Activated CD4-positive, alpha-beta T cell treated with anti-CD3 and anti-CD28 coated beads, Interleukin-2, Interleukin-4, amounts not matched to agents 100 ng/mL and 50 ng/mL, durations not matched to agents 16 hours and 8 hours (primary cell): ENCODE measurements at places on chromosomes 1 and 21.

- no peak for DNase-seq
Measured at GRCh38 chr21:14900058-14900457, 164.7 kb downstream of the NRIP1 start.

- peak; percentile 86 for DNase-seq
Measured at GRCh38 chr1:247409869-247410544, 6.0 kb upstream of the NLRP3 start.

DNA sequence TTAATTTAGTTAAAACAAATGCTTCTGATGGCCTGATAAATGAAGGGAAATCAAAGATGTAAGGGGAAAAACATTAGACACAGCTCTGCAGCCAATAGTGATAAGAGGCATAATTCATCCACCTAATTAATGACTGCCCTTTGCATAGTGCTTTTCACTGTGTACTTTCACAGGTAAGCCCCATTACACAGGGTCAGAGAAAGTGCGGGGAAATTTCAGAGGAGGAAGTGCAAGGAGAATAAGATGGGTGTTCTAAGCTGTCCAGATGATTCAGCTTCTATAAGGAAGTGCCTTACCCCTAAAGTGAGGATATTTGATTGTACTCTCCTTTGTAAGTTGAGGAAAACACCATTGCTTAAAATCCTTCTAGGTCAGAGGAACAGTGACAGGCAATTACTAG, 88.0 kb downstream of the NR5A2 start:
- DNase-seq = no peak

GRCh38 chr1:93613898-93614297, 67.7 kb downstream of the BCAR3 start:
- DNase-seq = no peak

DNA sequence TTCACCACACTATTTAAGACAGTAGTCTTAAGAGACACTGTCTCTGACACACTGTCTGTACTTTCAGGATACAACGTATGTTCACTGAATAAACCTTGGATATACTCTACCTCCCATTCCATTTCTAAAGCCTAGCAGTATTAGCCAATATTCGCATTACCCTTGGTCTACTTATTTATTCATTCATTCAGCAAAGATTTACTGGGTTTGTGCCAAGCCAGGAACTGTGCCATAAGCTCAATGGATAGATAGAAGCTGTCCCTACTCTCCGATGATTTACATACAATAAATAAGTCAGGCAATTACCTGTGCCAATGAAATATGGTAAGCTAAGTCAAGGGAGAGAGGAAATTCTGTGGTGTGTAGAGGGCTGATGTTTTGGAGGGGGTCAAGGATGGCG, 195.2 kb upstream of the RAB4A start:
- DNase-seq = no peak

GRCh38 chr21:19510653-19511052, 1107.1 kb upstream of the TMPRSS15 start:
- no peak for DNase-seq

DNA sequence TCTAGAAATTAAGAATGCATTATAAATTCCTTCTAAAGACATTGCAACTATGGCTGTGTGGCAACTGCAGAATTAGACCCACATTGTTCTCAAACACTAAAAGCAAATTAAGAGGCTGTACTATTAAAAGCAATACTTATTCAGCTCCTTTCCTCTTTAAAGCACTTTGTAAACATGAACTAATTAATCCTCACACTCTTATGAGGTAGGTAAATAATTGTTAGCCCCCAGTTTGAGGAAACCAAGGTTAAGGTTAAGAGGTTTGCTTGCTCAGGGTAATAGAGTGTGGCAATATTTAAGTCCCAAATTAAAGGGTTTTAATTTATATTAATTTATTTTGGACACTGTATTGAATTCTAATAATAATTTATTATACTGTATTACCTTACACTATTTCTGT, 553.8 kb downstream of the LRRIQ3 start:
- DNase-seq = no peak

DNA sequence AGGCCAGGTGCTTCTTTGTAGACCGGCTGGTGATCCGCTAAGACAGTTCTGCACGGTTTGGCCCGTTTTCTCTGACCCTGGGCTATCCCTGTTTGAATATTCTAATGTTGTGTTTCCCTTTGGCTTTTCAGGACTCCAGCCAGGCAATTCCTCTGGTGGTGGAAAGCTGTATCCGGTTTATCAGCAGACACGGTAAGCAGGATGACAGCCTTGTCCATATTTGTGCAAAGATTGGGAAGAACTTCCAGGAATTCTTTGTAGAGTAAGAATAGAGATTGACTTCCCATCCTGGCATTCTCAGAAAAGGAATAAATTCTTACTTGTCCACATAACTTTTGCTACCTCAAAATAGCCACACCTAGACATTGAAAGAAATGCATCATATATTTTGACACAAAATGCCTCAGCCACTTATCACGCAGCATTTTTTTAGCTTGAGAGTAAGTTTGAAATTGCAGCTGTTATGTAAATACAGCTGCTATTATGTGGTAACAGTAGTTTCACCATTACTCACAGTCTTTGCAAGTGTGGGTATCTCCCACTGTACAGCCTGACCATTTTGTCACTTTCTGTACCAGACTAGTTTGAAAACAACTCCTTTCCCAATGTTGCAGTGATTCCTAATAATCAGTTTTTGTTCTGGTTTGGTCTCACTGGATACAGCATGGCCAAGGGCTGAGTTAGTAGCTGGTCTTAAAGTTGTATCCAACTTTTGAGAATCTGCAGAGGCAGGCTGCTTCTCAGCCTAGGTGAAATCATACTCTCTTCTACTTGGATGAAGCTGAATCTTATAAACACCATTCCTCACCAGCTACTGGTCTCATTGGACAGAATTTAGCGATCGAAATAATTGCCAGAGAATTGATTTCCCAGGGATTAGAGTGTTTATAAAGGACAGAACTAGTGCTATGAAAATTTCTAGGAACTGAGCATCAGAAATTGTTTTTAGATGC, 40.0 kb upstream of the IKBKE start:
- DNase-seq = peak; percentile 58

DNA sequence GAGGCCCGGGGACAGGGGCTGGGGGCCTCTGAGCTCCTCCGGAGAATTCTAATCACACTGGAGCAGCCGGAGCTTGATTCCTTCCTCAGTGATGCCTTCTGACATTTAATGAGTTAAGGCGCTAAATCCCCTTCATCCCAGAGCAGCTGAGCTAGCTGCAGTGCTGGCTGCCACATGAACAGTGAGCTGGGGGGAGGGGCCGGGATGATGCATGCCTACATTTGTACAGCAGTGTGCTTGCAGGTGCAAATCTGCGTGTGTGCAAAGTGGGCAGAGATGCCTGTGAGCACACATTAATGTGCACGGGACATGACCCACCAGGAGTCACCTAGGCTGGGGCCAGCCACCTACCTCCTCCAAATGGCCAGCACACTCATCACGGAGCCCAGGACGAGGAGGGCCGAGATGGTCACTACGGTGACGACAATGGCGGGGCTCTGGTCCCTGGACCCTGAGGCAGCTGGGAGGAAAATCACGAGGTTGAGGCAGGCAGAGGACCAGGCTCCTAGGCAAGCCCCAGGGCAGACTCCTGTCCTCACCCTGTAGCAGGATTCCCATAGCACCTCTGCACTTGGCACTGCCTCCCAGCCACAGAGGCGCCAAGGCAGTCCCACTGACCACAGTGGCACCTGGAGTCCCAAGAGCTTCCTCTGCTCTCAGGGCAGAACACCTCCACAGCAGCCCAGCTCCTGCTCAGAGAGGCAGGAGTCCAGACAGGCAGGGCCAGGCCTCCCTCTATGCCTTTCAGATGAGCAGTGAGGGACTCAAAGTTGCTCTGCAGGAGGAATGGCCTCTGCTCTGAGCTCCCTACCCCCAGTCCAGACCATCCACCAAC, 34.7 kb downstream of the CDCA8 start:
- no peak for DNase-seq

DNA sequence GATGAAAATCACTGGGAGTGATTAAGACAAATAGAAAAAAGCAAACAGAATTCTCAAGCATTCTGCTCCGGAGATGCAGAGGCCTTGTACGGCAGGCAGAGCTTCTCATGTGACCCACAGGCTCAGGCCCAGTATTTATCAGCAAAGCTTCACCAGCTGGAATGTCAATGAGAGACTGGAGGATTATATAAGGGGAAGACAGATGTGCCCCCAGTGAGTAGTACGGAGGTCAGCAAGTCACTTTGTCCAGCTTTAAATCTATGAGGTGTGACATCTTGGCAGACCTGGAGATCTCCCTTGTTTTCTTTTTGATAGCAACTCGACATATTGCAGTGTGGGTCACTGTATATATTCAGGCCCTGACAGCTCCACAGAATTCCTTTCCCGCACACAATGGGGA, 106.8 kb downstream of the HHIPL2 start:
- DNase-seq = no peak

DNA sequence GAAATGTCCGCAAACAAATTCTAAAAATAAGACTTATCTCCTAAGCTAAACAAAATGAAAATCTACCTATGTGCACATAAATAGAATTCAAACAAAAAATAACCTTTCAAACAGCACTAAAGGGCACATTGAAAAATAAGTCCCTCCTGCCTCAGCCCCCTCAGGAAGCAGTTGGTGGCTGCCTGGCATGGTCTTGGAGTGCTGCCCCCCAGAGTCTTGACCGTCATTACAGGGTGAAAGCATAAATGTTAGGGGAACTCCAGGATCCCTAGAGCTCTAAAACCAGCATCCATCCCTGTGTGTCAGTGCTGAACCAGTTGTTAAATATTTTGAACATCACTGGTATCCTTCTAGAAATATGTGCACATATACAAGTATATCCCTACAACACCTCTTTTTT, 6.5 kb upstream of the NPL start:
- no peak for DNase-seq

DNA sequence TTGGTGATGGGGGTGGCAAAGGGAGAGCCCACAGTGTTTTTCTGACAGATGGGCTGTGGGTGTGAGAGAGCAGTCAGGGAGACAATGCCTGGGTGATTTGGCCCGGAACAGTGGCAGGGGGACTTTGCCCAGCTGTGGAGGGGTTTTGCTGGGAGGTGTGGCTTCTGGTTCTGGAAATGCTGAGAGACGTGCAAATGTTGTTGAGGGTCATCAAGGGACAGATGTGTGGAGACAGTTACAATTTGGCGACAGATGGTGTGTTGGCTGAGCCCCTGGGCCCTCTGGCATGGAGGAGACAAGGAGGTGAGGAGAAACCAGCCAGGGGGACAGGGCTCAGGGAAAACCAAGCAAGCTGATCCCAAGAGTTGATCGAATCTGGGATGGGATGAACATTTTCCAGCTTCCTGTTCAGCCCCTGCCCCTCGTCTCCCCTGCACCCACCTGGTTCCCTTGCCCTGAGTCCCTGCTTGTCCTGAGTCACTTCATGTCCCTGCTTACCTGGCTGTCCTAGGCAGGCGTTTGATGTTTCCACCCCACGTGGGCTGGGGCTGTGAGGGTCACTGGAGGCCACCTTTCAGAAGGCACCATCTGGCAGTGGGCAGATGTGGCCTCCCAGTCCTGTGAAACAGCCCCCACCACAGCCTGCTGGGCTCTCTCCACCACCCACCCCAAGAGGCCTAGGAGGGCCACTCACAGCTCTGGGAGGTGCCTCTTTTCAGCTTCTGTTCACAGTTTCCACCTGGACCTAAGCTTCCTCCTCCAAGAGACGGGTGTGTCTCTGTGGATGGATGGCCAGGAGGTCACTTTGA, 15.8 kb upstream of the ZNF678 start:
- DNase-seq = no peak

DNA sequence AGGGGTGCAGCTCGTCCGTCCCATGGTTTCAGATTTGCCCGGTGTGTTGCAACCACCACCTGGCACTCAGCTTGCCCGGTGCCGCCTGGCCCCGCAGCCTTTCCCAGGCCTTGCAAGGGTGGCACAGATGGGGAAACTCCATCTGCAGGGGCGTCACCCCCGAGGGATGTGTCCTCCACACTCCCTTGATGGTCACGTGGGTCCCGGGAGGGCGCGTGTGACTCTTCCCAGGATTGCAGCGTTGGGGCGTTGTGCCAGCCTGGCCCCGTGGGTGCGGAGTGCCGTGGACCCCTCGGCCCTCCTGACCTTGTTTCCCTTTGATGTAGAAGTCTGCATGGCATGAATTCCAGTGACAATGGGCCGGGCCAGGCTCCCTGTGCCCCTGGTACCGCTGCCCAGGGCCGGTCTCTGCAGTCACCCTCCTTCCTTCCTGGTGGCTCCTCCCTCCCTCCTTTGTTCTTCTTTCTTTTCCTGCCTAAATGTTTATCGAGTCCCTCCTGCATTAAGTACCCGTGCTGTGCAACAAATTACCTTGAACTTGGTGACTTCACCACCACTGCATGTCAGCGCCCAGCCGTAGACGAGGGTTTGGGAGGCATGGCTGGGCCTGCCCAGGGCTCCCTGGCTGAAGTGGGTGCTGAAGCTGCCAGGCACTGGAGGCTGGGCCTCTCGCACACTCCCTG, 22.9 kb downstream of the RRP1 start:
- DNase-seq = no peak

DNA sequence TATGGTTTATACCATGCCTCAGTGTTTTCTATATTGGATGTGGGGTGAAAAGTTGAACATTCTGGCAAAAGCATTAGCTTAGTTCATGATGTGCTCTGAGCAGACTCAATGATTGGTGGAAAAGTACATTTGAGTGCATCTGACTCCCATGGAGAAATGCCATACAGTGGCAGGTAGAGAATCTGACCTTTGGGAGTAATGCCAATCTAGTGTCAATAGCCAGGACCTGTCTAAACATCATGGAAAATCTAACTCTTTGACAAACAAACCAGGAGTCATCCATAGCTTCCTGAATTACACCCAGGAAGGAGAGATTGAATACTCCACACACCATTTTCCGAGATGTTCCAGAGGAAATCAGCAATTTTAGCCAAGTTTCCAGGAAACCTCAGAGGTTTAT, 51.0 kb downstream of the XCL1 start:
- DNase-seq = no peak

DNA sequence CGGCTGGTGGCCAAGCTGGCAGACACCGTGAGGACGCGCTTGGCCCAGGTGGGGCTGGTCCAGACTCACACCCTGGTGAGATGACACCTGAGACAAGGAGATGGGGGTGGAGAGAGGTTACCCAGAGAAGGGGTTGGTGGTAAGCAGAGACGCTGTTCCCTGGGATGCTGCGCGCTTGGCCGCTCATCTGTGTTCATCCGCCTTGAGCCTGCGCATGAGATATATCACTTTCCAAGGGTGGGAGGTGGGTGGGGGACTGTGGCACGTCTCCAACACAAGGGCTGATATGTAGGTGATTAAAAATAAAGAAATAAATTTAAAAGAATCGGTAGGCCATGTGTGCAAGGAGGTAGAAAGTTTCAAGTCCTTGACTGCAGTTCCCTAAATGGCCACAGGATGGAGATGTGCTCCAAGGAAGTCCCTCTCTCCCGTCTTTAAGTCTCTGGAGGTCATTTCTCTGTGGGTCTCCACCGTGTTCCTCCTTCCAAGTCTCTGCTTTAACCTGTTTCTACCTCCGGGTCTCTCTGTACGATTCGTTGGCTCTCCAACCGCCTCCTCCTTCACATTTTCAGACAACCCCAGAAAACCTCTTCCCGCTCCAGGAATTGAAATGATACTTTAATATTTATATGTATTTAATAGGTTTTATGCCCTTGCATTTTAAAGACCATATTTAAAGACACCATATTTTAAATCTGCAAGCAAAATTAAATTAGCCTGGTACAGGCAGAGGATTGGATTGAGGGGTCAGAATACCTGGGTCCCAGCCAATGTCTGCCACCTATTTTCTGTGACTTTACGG, 4.5 kb downstream of the TTC24 start:
- DNase-seq = peak; percentile 82
